A549 treated with RU486 at 1 μM for 4 hours (cell line): ENCODE measurements at places on chromosomes 4 and X. TPM values are rescaled to one million over a fixed set of nuclear protein-coding genes. Genes with fewer than 3 reads are reported as not detected.

GPRIN3 gene
- 1.6 to 5.8 TPM (median 5.6 TPM) in 5 replicates for total RNA-seq

TEX13B gene
- not detected in 5 replicates for total RNA-seq

SAGE1 gene
- 0.03 TPM in 1 of 5 replicates, not detected in the others for total RNA-seq

CLTRN gene
- total RNA-seq, result 0.66 to 0.90 TPM (median 0.75 TPM) in 5 replicates

HSD17B11 gene
- total RNA-seq, result 31.5 to 56.3 TPM (median 53.1 TPM) in 5 replicates

ZNF157 gene
- total RNA-seq, result not detected in 5 replicates

FREM3 gene
- total RNA-seq, result not detected in 5 replicates

P2RY8 gene
- 0.02 to 0.04 TPM in 2 of 5 replicates, not detected in the others for total RNA-seq

CXorf51A gene
- not detected in 5 replicates for total RNA-seq

TRIM2 gene
- 0.54 to 0.75 TPM (median 0.67 TPM) in 5 replicates for total RNA-seq

SUPT20HL2 gene
- not detected in 5 replicates for total RNA-seq

MTNR1A gene
- 0.21 to 0.64 TPM (median 0.31 TPM) in 5 replicates for total RNA-seq
